NB4 (cell line): ENCODE measurements at places on chromosomes 2 and 18.

- DNase-seq, result no peak
These were observed 768.5 kb downstream of the TSN start for GRCh38 chr2:122523981-122524380.

GRCh38 chr2:128714851-128715312 lies 396.2 kb upstream of the HS6ST1 start:
- peak; percentile 75 for DNase-seq

- DNase-seq, result no peak
These were observed 46.3 kb downstream of the TANK start for GRCh38 chr2:161206471-161207032.

DNA sequence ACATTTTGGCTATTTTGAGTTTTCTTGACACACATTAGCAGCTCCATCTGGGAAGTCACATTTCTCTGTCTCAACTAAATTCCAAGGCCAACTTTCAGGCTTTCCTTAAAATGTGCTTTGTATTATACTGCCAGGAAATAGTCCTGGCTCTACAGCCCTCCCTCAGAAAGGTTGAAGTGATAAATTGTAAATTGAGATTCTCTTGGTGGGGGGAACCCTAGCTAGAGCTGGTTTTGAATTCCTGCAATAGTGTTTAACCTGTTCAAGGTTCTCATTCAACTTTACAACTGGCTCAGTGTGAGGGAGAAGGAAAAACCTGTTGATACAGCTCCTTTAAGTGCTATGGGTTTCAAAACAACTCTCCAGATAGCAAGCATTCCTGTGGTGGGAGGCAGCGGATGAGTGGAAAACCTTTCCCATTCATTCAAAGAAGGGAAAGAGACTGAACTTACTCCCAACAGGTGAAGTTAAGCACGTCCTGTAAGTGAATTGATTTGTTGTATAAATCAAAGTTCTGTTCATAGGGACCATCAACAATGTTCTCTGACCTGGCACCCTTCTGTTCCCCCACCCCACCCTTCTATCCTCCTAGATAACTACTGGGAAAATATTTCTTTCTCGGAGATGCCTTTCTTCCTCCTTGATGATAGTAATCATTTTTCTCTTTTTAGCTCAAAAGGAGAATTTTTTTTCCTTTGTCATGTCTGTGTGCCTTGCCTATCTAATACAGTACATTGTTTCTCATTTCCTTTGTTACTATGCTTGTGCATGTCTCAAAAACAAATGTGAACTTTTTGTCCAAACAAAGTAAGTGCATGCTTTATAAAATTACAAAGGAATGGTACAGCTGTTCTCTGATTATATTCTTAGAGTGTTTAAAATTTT lies 44.2 kb upstream of the SLC39A10 start:
- no peak for DNase-seq

- no peak for DNase-seq
These were observed 1606.4 kb upstream of the ACVR2A start for GRCh38 chr2:146238254-146238966.

- DNase-seq, result no peak
These were observed 385.8 kb downstream of the GALR1 start for GRCh38 chr18:77635451-77635850.

GRCh38 chr18:3015851-3016250 lies 2.9 kb upstream of the LPIN2 start:
- no peak for DNase-seq

- no peak for DNase-seq
These were observed 134.5 kb downstream of the ASB1 start for GRCh38 chr2:238561230-238561629.

- DNase-seq, result peak; percentile 66
These were observed 81.0 kb downstream of the TAF4B start for GRCh38 chr18:26307161-26307773.

GRCh38 chr2:131056204-131056931 lies 36.9 kb downstream of the FAM168B start:
- no peak for DNase-seq

DNA sequence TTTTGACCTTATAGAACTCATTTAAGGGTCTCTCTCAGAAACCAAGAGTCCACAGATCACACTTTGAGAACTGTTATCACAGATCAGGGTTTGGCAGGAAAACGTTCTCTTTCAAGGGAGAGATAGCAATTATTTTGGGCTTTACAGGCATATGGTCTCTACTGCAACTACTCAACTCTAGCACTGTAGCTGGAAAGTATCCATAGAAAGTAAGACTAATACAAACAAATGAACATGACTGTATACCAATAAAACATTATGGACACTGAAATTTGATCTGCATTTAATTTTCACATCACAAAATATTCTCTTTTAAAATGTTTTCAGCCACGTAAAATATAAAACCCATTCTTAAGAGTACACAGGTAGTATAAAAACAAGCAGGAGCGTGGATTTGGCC lies 100.5 kb downstream of the TRIP12 start:
- no peak for DNase-seq

DNA sequence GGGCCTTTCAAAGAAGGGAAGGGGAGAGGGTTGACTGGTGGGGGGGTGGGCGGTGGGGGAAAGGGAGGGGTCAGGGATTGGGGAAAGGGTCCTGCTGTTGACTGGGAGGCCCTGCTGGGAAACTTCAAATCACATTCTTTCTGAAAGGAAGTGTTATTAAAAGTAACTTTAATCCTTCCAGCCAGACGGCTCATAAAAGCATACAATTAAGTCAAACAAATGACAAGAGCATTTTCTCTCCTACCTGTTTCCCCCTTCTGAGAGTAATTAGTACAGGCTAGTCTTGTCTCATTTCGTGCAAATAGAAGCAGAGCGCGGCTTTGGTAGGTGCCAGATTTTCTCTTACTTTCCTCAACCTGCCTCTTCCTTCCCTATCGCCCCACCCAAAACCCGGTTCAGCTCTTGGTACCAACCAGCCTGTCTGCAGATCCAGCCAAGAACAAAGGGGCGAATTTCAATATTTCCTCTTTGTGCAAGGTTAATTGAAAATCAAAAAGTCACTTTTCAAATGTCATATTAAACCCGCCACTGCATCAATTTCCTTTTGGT lies 2112.6 kb upstream of the PIK3C3 start:
- DNase-seq, result no peak

DNA sequence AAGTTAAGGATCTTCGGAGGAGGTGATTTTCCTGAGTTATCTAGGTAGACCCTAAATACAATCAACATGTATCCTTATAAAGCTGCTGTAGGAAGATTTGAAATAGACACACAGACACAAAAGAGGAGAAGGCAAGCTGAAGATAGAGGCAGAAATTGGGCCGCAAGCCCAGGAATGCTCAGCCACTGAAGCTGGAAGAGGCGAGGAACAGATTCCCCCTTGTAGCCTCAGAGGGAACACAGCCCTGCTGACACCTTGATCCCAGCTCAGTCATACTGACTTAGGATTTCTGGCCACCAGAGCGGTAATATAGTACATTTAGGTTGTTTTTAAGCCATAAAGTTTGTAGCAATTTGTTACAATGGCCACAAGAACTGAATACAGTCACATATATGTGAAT lies 90.9 kb downstream of the ETAA1 start:
- DNase-seq, result no peak
